ENCODE measurements at places on chromosomes 11 and 22.

DNA sequence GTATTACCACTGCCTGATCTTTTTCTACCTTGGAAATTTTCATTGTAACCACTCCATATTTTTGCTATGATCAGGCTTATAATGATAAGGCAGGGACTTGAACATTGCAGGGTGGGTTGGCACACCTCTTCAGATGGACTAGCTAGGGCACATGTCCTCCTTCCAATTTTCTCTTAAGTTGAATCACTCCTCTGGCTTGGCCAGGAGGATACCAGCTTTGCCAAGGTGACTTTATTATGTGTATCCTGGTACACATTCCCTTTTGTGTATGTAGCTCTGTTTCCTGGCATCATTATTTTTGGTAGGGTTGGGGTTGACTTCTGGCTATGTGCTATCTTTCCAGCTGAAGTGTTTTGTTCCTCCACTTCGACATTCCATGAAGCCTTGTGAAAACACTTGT, 8.5 kb upstream of the LDLRAD3 start:
- no peak for DNase-seq

- no peak for DNase-seq
These were observed 125.7 kb upstream of the C11orf58 start for GRCh38 chr11:16612566-16613261.

- DNase-seq, result no peak
These were observed 151.0 kb upstream of the B3GAT1 start for GRCh38 chr11:134562941-134563471.

DNA sequence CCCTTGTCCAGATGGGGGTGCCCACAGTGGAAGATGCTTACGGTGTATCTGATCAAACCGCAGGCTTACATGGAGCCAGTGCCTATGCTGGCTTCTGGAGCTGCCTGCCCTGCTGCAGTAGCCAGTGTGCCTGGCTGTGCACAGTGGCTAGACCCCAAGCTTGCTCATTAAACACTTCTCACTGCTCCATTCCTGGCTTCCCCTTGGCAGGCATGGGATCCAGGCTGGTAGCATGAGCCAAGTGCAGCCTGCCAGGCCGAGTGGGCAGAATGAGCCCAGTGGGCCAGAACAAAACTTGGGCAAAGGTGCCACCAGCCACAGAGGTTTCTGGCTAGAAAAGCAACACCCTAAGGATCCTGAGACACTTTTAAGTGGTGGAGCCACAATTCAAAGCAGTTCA, 55.4 kb upstream of the B3GNT6 start:
- DNase-seq, result no peak

- no peak for DNase-seq
These were observed 15.7 kb upstream of the FBXO3 start for GRCh38 chr11:33790040-33790439.

- no peak for DNase-seq
These were observed 356.5 kb downstream of the INSC start for GRCh38 chr11:15471048-15471894.

GRCh38 chr11:132119573-132119972, 749.2 kb downstream of the NTM start:
- no peak for DNase-seq

- DNase-seq, result no peak
These were observed 14.0 kb downstream of the CFAP300 start for GRCh38 chr11:102061276-102061675.

- DNase-seq, result no peak
These were observed 12.9 kb downstream of the SERPINH1 start for GRCh38 chr11:75574698-75575602.

DNA sequence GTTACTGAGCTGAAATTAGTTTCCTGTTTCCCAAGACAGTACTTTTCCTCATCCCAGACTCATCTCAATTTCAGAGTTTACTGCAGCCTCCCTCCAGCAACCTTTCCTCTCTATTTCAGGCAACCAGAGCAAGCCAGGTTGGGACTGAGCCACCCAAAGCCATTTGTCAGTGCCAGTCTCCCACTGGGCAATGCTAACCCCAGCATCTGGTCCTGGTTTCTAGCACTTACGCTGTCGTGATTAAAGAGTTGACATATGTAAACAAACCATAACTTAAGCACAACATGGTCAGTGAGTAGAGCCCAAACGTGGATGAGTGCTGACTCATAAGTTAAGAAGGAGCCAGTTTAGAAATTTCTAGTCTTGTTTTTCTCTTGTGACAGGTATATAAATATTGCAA, 119.6 kb upstream of the BLID start:
- no peak for DNase-seq

DNA sequence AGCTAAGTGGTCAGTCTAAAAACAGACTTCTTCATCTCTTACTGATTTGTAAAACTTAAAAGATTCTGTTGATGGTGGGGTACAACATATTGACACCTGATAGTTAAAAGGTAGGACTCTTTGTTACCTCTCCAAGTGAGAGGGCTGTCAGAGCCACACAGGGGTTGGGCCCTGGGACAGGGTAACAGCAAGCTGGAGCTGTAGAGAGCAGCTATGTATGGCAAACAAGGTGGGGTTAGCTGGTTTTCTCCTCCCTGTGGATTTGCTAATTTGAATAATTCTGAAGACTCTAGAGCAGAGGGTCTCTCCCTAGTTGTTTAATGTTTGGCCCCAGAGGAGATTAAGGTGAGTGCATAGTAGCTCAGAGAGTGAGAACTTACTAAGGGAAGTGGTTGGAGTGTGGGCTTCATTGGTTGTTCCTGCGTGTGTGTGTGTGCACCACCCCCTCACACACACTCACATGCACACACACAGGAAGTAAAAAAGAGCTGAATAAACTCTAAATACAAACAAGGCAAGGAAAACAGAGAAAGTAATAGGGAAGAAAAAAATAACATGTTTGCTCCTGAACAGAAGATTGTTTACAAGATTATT, 9.2 kb upstream of the GAS2 start:
- DNase-seq, result no peak

DNA sequence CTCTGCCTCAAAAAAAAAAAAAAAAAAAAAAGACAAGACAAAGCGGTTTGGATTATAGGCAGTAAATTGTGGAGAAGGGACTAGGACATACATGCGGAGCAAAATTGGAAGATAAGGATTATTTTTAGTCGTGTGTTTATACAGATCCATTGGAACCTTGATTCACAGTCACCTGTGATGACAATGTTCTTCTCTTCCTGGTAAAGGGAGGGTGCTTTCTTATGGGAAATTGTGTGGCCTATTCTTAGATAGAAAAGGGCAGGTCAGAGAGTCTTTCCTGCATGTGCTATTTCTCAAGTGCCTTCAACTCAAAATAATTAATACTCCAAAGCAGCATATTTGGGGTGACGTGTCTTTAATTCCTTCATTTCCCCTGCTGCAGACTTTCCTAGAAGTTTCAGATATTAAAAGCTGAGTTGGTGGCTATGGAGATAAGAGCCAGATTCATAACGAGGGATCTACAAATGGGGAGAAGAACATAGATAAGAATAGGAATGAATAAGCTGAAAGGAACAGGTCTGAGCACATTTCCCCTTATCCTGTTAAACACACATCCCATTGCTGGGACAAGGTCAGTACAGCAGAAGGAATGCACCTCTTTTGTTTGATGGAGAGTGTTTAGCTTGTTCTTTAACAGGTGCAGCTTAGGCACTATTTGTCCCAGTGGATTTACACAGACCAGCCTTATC, 22.5 kb downstream of the GSTT2B start:
- no peak for DNase-seq

DNA sequence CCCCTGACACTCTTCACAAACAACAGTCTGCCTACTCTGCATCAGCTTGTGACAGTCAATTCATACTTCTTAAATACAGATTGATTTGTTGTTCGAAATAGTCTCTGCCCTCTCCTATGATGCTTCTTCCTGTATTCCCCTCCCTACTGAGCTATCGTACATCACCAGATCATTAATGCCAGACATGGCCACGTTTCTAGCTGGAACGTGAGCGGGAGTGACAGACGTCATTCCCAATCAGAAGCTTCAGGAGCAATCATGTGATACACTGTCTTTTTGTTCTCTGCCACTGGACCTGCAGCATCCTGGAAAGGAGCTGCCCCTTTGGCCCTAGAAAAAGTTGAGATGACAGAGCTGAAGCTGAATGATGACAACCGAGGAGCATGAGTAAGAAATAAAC, 48.5 kb downstream of the CSNK2A3 start:
- no peak for DNase-seq

DNA sequence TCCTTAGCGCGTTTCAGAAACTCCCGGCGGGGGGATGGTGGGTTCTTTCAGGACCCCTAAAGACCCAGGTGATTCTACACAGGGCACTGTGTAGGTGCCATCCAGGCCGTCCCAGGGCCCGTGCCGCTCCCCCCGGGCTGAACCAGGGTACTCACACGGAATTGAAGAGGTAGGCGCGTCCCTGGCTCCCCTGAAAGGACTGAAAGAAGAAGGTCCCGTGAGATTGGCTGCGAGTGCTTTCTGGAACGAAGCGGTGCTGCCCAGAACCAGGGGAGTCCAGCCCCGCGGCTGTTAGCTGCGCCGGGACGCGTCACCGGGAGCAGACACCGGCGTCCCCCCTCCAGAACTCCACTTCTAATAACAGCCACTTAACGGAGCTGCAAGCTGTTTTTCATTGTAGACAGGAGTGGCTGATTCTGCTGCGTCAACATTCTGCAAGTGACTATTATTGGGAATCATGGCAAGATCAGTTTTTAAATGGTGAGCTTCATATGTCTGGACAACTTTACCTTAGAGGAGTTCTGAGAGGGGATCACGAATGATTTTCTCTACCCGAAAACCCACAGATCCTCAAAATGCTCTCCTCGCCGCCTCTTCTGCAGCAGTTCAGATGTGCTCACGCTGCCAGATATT, 31.8 kb downstream of the YPEL1 start:
- DNase-seq, result no peak

DNA sequence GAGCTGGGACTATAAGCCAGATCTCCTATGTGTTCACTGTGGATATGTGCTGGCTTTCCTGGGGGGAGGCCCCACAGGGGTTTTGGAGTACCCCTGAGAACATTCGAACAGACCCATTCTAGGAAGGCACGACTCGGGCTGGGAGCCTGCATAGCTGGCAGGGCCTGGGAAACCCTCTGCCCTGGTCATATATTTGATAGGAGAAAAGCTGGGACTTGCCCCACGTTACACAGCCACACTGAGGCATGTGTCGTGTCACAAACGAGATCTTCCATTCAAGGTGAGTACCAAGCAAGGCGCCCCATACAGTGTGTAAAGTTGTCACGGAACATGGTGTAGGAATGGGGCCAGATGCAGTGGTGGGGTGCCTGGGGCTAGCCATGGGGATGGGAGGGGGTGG, 11.2 kb downstream of the MYO7A start:
- DNase-seq, result no peak

DNA sequence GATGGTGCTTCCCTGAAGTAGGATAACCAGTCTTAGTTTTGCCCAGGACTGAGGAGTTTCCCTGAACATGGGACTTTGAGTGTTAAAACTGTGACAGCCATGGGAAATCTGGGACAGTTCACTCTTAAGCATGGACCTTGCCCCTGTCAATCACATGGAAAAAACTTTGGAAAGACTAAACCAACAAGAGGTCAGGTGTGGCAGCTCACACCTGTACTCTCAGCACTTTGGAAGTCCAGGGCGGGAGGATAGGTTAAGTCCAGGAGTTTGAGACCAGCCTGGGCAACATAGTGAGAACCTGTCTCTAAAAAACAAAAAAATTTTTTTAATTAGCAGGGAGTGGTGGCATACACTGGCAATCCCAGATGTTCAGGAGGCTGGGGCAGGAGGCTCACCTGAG, 3.3 kb upstream of the AMBRA1 start:
- no peak for DNase-seq

DNA sequence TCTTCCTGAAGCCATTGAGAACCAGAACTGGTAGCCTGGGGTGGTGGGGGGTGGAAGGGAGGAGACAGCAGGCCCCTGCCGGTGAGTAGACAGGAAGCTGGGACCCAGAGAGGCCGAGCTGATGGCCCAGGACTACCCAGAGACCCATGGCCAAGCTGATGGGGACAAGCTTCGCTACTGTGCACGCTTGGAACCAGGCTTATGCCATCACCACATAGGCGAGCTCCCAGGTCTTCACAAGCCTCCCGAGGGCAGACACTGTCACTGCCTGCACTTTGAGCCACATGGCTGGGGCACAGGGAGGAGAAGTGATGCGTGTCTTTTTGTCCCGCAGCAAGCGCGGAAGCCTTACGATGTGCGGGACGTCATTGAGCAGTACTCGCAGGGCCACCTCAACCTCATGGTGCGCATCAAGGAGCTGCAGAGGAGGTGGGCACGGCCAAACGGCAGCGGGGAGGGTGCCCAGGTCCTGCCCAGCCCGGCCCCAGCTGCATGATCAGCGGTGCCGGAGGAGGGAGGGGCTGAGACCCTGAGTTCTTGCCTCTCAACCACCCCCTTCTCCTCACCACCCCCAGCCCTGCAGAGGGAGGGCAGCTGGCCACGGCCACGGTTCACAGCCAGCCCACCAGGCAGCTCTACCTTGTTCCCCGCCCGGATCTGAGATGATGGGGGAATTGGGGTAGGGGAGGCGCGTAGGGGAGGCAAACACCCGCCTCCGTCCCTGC, 76.0 kb upstream of the KCNQ1OT1 start:
- DNase-seq, result no peak

DNA sequence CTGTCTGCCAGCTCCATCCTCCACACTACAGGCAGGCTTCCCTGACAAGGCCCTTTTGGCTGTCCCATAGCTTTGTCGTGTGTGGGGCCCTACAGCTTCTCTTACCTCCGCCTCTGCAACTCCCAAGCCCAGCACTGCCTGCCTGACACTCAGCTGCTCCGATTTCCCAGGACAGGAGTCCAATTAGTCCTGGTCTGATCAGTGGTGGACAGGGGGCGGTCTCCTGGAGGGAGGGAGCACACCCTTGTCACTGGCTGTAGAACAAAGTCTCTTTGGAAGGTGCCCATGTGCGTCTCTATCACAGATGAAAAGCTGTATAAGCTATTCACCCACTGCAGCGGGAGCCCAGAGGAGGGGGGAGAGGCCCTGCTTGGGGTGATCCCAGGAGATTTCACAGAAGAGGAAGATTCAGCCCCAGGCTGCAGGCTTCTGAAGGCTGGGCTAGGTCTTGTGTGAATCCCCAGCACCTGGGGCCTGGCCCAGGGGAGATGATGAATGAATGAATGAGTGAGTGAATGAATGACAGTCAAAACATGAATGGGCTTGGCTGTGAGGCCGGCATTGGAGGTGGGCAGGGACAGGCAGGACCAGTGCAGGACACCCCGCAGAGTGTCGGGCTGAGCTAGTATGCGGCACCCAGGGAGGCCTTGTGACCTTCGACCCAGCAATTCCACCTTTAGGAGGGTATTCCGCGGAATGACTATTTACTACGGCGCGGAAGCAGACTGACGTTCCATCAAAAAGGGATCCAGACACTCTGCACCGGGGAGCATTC, 142.4 kb downstream of the CACNA1I start:
- no peak for DNase-seq

DNA sequence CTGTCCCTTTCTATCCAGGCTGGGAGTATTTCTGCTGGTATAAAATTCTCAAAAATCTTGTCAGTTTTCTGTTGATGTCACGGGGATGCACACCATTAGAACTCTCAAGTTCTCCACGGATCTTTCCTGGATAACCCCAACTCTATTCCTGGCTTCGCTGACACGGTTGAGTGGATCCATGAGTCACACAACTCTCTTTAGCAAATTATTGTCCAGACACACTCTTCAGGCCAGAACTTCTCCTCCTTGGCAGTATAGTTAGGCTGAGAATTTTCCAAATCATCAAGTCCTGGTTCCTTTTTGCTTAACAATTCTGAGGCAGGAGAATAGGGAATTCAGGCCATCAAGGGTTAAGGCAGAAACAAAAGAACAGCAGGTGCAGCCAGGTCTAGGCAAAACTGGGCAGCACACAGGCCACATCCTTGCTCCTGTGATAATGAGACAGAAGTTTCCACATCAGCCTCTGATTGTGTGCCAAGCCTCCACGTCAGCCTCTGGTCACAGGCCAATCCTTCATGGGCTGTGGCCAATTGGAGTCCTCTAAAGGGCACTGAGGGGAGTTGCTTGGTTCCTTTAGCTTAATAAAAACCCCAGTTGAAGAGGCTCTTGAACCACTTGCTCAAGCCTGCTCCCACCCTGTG, 5.7 kb upstream of the ACAT1 start:
- DNase-seq, result no peak

Data from stimulated activated CD8-positive, alpha-beta memory T cell treated with anti-CD3 and anti-CD28 coated beads, Interleukin-2, amount 100 ng/mL, for 1 hour (primary cell).